ENCODE measurements at places on chromosomes 7 and 10. TPM values are rescaled to one million over a fixed set of nuclear protein-coding genes. Genes with fewer than 3 reads are reported as not detected.

GRCh38 chr7:90271753-90272152, 26.8 kb downstream of the CFAP69 start:
- peak; percentile 73 for DNase-seq

DNA sequence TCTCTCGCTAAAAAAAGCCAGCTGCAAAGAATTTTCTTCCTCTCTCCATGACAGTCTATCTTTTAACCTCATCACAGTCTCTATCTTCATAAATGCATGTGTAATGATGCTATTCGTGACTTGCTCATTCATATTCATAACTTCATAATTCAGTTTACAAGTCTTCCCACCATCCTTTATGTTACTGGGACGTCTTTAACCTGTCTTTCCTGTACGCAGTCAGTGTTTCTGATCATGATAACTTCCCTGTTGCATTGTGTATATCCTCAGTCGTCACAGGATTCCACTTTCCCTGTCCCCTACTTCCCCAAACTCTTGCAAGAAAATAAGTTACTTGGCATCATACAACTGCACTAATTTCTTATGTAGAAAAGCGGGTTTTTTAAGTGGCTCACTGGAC, 165.6 kb upstream of the ASAH2 start:
- DNase-seq, result no peak

GRCh38 chr7:99137411-99138180, 6.3 kb downstream of the SMURF1 start:
- DNase-seq, result peak; percentile 90

MYL10 gene
- not detected for total RNA-seq

SLC26A5 gene
- not detected for total RNA-seq

All from IMR-90 (cell line).